NCI-H1436 treated with DMSO at 0.1 percent for 48 hours (cell line): ENCODE measurements at places on chromosomes 13 and 19.

DNA sequence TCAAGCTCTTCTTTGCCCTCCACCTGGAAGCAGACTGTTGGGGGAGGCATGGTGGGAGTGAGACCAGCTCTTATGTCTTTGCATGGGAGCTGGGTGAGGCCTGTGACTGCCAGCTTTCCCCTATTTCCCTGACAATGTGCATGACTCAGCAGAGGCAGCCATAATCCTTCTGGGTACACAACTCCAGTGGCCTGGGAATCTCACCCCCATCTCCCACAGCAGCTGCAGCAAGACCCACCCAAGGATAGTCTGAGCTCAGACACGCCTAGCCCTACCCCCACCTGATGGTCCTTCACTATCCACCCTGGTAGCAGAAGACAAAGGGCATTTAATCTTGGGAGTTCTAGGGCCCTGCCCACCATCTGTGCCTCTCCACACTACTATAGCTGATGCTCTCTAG is 41.4 kb upstream of the FGF14 start:
- DNase-seq: no peak

DNA sequence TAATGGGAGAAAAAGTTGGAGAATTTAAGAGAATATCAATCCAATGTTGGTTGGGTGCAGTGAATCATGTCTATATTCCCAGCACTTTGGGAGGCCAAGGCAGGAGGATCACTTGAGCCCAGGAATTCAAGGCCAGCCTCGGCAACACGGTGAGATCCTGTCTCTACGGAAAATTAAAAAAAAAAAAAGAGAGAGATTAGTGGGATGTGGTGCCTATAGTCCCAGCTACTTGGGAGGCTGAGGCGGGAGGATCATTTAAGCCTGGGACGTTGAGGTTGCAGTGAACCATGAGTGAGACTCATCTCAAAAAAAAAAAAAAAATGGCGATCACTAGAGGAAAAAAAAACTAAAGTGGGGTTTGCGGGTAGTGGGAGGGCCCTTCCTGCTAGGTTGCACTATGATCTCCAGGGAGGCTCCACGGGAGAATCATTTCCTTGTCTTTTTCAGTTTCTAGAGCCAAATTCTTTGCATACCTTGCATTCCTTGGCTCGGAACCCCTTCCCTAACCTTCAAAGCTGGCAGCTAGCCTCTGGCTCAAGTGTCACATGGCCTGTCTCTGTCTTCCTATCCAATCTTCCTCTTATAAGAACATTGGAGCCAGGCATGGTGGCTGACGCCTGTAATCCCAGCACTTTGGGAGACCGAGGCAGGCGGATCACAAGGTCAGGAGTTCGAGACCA is 5.8 kb upstream of the ERCC2 start:
- DNase-seq: no peak

GRCh38 chr13:56247692-56248091 is 893.0 kb upstream of the PRR20A start:
- no peak for DNase-seq

GRCh38 chr19:2858864-2859263 is 8.3 kb upstream of the ZNF556 start:
- no peak for DNase-seq

DNA sequence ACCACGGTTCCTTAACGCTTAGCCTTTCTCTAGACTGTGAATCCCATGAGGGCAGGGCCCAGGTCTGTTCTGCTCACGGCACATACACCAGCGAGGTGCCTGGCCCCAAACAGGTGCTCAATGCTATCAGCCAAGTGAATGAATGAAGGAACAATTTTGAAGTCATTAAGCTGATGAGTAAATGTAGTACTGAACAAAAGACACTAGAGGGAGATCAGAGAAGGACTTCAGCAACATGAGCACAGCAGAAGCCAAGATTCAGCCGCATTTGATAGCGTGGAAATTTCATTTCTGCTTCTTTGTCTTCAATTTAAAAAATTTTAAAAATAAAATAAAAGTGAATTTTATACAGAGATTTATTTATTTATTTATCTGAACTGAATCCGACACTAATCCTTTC is 20.1 kb upstream of the MYO16 start:
- no peak for DNase-seq

DNA sequence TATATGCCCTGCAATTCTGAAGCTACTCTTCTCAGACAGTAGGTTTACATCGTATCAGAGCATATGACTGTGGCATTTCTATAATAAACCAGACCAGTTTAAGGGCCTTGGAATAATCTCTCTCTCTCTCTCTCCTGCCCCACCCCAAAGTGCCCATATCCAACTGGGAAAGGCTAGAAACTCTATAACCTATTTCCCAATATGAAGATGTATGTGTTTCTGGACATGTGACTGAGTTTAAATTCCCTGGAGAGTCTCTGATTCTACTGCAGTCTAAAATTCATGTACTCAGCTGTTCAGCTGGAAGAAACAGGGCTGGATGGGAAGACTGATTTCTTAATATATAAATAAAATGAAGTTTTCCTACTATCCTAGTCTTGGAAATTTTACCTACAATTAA is 91.9 kb upstream of the MBNL2 start:
- no peak for DNase-seq

GRCh38 chr19:47107953-47108746 is 5.4 kb downstream of the ZC3H4 start:
- no peak for DNase-seq
